ENCODE measurements at places on chromosomes 5 and 9.

GRCh38 chr5:56388229-56388985 lies 155.3 kb upstream of the ANKRD55 start:
- no peak for DNase-seq

DNA sequence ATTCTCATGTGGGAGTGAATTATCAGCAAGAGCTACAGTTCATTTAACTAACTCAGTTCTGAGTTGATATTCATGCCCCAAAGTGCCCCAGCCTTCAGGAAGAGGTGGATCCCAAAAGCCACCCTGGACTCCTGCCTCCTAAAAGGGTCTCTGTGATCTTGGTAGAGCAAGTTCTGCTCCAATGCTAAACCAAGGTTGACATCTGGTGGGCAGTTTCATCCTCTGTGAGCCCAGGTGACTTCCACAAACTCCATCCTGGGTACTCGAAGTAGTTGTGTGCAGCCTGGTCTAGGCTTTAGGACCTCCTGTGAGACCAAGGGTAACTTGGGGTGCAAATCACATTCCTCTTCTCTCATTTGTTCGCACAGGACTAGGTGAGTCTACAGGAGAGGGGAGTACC lies 816.8 kb downstream of the MTRR start:
- DNase-seq, result no peak

GRCh38 chr5:43571237-43571636 lies 14.4 kb upstream of the PAIP1 start:
- DNase-seq, result no peak

- no peak for DNase-seq
These were observed 369 bp downstream of the OCLN start for GRCh38 chr5:69492923-69493395.

DNA sequence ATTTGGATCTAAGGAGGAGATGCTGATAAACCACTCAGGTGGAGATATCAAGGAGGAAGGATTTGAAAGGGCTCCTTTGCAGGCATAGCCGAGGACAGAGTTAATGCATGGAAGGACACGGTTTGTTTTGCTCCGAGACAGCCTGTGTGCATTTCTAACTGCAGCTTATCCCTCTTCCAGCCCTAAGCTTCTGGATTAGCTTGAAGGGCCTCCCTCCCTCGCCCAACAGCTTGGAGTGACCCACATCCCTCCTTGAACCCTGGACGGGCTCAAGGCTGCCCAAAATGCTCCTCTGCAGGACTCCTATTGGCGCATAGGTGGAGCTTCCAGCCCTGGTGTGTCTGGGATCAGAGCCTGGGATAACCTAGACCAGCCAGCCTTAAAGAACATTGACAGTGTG lies 66.7 kb downstream of the PPARGC1B start:
- no peak for DNase-seq

GRCh38 chr5:96037128-96037527 lies 75.5 kb upstream of the ELL2 start:
- DNase-seq, result no peak

DNA sequence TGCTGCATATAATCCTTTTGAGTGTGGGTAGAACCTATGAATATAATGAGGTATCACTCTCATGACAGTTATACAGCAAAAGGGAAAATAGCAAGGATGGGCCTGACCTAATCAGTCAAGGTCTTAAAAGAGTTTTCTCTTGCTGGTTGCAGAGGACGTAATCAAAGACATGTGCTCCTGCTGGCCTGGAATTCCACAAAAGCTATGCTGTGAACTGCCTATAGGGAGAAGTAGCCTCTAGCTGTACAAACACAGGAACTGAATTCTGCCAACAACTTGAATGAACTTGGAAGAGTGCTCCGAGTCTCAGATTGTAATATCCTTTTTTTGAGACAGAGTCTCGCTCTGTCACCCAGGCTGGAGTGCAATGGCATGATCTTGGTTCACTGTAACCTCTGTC lies 195.6 kb downstream of the PLK2 start:
- no peak for DNase-seq

- no peak for DNase-seq
These were observed 42.4 kb upstream of the SMIM32 start for GRCh38 chr5:136235321-136235720.

DNA sequence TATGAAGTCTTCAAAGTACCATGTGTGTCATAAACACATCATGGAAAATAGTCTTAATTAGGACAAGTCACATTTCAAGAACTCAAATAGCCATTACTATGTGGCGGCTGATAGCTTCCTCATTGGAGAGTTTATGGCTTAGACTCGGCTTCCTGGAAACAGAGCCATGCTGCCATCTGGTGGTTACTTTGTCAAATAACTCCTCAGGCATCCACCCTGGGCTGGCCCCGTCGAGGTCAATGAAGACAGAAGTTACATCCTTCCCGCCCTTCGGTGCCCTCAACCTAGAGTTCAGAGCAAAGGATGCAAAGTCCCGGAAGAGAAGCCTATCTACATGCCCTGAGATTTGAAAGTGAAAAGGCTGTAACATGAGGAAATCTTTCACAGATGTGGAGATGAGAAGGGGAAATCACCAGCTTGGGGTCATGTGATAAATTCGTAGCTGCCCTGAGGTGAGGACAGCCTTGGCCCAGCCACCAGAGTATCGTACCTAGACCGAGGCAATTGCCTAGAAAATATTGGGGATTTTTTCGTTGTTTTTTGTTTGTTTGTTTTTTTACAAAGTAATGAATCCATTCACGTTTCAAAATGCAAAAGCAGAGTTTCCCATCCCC lies 45.5 kb upstream of the ZNF169 start:
- DNase-seq, result no peak

GRCh38 chr5:138911441-138911840 lies 36.3 kb upstream of the LRRTM2 start:
- no peak for DNase-seq

DNA sequence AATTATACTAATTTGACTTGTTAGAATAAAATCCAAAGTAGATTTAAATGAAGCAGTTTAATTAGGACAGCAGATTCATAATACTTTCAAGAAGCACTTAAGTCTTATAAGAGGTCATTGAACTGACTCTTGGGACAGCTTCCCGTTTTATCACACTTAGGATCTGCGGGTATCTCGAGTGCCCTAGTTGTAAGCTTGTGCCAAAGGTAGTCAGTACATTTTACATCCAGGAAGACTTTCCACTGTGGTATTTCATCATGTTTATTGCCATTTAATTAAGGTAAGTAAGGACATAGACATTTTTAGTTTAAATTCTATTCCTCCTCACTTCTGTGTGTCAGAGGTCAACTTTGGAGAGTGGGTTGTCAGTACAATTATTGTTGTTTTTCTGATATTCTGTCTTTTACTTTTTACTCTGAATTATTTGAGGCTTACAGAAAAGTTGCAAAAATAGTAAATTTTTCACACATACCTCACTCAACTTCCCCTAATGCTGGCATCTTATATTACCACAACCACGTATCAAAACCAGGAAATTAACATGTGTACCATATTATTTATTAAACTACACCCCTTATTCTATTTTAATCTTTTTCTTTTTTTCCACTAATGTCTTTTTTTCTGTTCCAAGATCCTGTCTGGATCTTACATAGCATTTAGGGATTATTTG lies 7.5 kb upstream of the ZNF367 start:
- no peak for DNase-seq

- DNase-seq, result no peak
These were observed 91.1 kb upstream of the SHISAL2B start for GRCh38 chr5:64599226-64599625.

DNA sequence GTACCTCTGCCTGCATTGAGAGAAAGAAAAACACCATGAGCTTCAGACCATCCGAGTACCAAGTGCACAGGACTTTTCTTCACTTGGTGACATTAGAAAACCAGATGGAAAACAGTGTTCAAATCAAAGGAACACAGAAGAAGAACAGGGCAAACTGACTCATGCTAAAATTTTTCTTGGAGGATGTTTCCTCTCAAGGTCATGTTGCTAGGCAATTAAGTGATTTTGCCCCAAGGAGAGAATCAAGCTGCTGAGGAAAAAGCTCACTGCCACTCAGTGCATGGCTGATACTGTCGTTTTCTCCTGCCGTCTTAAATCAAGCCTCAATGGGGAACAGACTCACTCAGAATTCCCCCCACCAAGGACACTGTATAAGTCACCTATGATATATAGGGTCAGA lies 57.9 kb upstream of the SIMC1 start:
- DNase-seq, result no peak

GRCh38 chr5:168047043-168047668 lies 244.3 kb upstream of the WWC1 start:
- no peak for DNase-seq

GRCh38 chr5:36606428-36607113 lies at the start of gene SLC1A3:
Gene SLC1A3, plus strand, starts transcription at chr5:36606606. Its CDS starts 1,818 bp downstream, at chr5:36608424.
- DNase-seq, result no peak

GRCh38 chr9:117622347-117622746 lies 81.9 kb upstream of the TLR4 start:
- no peak for DNase-seq

GRCh38 chr5:74166064-74166463 lies 474.5 kb downstream of the ENC1 start:
- DNase-seq, result no peak

Data from activated gamma-delta T cell (primary cell).